Smooth muscle cell of the brain vasculature (primary cell): ENCODE measurements at places on chromosomes 3 and 15.

DNA sequence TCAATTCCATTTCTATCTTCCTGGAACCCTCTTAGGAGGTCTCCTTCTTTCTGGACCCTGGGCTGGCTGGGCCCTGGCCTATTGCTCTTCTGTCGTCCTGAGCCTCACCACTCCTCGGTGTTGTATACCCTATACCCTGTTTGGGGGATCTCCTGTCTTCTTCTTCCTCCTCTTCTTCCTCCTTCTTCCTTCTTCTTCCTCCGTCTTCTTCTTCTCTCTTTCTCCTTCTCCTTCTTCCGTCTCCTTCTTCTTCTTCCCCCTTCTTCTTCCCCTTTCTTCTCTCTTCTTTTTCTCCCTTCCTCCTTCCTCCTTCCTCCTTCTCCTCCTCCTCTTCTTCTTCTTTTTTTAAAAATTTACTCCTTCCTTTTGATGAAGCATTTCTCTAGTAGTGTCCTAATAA lies 30.4 kb upstream of the FXR1 start:
- no peak for DNase-seq

GRCh38 chr15:87387766-87388165 lies 868.8 kb downstream of the NTRK3 start:
- DNase-seq, result no peak

DNA sequence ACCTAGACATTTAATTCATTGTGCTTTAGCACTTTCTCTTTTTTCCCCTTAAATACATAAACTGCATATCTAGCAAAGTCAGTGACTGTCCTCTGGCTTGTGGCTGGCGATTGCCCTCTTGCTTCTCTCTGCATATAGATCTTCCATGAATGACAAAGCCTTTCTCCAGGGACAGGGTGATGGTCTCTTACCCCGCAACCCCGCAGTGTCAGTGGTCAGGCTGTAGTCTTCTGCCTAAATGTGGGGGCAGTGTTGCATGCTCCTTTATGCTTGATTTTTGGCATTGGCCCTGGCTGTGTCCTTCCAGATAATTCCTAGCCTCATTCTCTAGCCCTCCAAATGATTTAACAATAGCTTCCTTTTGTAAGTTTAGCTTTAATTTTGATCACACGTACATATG lies 407.8 kb downstream of the GABRB3 start:
- DNase-seq, result no peak

DNA sequence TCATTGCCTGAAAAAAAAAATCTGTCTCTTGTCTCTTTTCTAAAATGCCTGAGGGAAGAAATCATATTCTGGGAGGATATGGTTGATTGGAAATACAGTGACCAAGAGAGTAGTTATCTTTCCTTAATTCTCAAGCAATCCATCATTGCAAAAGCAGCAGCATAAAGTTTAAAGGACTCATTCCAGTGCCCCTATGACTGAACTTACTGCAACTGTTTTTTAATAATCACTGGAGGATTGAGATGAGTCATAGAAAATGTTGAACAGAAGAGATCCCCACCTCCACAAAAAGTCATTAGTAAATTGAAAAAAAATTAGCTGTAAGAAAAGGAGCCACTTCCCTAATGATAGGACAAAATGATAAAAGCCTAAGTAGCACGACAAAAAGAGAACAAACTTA lies 121.5 kb downstream of the SLC9A9 start:
- DNase-seq, result no peak

GRCh38 chr3:168707900-168708299 lies 612.2 kb upstream of the GOLIM4 start:
- DNase-seq, result no peak

DNA sequence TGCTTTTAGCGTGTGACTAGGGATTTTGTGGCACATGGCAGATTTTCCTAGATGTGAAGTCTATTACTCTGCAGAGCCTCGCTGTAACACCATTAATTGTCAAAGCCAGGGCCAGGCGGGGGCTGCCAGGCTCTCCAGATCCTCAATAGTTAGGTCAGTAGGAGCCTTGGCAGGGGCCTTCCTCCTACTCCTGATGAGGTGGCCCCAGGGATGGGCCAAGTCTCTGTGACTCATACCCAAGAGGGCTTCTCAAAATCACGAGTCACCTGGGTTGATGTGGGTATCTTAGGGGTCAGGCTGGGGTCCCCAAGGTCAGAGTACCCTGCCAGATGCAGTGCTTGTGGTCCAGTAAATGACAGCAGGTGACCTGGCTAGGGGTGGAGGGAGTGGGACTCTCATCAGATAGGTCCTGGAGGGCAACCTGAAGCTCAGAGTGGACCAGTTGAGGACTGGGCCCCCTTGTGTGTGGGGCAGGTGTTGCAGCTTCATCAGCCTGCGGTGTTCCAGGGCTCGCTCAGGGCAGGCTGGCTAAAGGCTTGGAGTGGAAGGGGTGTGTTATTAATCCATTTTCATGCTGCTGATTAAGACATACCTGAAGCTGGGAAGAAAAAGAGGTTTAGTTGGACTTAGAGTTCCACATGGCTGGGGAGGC lies 88.5 kb upstream of the MYZAP start:
- DNase-seq, result no peak

GRCh38 chr3:106403371-106404145 lies 534.7 kb upstream of the CBLB start:
- no peak for DNase-seq

DNA sequence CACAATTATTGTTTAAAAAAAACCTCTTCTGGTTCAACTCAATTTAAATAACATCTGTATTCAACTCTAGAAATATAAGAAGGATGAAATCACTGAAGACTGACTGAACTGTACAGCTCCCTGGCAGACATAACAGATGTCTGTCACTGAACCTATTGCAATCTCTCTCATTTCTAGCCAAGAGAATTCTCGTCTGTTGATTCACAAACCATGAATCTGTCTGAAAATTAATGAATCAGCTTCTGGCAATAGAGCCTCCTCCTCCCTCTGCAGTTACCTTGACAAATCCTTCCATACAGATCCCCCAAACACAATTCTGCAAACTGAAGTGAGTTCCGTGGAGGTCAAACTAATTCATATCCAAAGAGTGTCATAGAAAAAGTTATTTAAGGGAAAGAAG lies 561.4 kb downstream of the PYDC2 start:
- DNase-seq, result no peak

DNA sequence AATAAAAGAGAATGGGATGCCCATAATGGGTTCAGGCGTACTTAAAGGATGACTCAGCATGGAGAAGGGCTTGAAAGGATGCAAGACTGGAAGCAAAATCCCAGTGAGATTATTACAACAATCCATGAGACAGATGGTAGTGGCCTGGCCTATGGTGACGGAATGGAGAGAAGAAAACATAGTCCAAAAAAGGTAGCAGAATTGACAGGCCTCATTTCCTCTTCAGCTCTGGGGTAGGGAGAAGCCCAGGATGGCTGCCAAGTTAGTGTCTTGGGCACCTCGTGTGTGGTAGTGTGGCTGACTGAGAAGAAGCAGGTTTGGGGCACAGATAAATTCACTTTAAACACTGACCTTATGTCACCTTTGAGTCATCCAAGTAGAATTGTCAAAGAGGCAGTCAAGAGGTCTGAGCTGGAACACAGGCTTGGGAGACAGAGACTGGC lies 18.1 kb downstream of the MB21D2 start:
- DNase-seq, result no peak

DNA sequence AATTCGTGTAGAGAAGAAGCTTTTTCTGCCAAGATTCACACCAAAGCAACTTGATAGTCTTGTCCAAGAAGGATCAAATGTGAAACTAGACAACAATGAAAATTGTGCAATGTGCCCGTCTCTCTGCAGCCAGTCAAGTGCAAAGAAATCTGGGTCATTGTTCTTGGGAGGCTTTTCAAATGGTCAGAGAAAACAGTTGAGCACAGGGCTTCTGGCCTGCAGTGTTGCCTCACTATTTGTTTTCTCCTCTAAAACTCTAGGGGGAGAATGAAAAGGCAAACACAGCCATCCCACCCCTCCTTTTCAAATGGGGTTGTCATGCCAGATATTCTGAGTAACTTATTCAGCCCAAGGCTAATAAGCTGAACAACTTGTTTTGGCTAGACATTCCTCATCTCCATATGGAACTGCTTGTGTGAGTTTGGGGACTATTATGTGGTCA lies 417.6 kb upstream of the CDIN1 start:
- DNase-seq, result no peak

DNA sequence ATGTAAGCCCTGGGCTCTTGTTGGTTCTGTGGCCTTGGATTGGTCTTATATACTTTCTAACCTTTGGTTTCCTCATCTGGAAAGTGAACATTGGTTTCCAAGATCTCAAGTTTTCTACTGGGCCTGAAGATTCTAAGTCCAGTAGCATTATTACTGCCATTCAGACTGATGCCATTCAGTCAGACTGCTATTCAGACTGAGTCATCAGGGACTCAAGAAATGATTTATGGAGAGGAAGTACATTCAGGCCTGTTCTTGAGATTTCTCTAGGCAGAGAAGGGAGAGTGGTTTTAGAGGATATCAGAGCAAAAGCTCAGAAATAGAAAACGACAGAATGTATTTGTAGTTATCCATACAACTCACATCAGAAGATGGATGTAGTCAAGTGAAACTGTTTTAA lies 557.2 kb downstream of the NR2F2 start:
- DNase-seq, result no peak
